ENCODE measurements at places on chromosomes 2 and 18.
A peak's percentile ranks its signal among the peaks of the same experiment; 100 is the strongest.

DNA sequence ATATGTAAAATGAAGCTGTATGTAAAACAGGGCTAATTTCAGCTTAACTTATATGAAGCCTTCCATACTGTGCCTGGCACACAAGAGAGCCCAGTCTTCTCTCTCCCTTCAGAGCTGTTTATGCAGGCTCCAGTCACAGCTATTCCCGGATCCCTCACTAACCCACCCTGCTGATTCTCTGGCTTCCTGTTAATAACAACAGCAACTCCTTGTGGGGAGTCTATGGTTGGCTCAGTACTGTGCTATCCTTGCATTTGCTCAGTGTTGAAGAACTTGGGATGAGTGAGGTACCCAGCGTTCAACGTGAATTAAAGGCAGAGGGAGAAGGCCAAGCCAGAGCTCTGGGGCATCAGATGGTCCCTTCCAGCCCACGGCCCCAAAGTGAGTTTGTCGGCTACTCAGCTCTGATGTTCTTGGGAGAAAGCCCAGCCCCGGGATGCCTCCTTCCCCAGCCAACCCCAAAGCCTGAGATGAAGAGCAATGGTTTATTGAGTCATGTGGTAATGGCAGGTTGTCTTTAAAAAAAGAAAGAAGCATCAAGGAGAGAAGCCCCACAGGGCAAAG, 43.2 kb downstream of the PSD4 start:
- H3K4me1 ChIP-seq: peaks cover 13% of the 10 kb centered on the region
- H3K36me3 ChIP-seq: no peaks in the 10 kb centered on the region
- no peaks in the 10 kb centered on the region for H3K27me3 ChIP-seq
- DNase-seq: no peak
- no peak overlapping the region for H3K4me3 ChIP-seq
- H3K27ac ChIP-seq: peak overlapping the region; percentile 52

GRCh38 chr2:67881816-67882215, 181.0 kb downstream of the C1D start:
- H3K27me3 ChIP-seq: peaks cover 26% of the 10 kb centered on the region
- H3K36me3 ChIP-seq: no peaks in the 10 kb centered on the region
- H3K4me1 ChIP-seq: no peaks in the 10 kb centered on the region
- no peak for DNase-seq

DNA sequence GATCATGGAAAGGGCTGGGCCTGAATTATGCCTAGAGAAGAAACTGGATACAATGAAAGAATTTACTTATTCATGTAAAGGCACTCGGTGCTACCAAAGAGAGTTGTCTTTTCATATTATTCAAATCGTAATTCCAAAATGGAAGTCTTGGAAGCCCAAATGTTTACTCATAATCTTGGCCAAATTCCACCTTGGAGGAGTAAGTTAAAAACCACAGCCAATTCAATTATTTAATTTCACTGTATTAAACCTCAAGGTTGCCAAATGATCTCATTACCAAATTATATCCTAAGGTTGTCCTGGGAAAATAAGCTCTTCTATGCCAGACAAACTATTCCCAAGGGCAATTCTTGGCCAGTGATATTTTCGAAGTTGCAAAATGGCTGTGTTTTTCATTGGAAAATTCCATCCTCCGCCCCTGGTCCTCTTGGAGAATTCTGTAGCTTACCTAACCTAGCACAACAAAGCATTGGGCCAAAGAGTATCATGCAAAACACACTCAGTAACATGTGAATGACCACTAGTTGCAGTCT, 11.1 kb upstream of the VPS4B start:
- peaks cover 72% of the 10 kb centered on the region for H3K27me3 ChIP-seq
- no peaks in the 10 kb centered on the region for H3K36me3 ChIP-seq
- DNase-seq: no peak
- no peak overlapping the region for H3K4me3 ChIP-seq
- no peak overlapping the region for H3K27ac ChIP-seq

GRCh38 chr2:126302043-126302442, 353.9 kb upstream of the GYPC start:
- H3K4me1 ChIP-seq: no peaks in the 10 kb centered on the region
- no peaks in the 10 kb centered on the region for H3K27me3 ChIP-seq
- no peak for DNase-seq

GRCh38 chr2:165693838-165694237, 100.2 kb downstream of the GALNT3 start:
- H3K4me1 ChIP-seq: no peaks in the 10 kb centered on the region
- peaks cover 46% of the 10 kb centered on the region for H3K27me3 ChIP-seq
- no peak overlapping the region for H3K4me3 ChIP-seq
- H3K27ac ChIP-seq: no peak overlapping the region

DNA sequence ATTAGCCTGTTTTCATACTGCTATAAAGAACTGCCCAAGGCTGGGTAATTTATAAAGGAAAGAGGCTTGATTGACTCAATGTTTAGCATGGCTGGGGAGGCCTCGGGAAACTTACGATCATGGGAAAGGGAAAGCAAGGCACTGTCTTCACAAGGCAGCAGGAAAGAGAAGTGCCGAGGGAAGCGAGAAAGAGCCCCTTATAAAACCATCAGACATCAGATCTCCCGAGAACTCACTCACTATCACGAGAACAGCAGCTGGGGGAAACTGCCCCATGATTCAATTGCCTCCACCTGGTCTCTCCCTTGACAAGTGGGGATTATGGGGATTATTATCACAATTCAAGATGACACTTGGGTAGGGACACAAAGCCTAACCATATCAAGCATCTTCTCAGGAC, 23.3 kb downstream of the RHOB start:
- no peaks in the 10 kb centered on the region for H3K4me1 ChIP-seq
- DNase-seq: no peak
- H3K27me3 ChIP-seq: no peaks in the 10 kb centered on the region
- H3K4me3 ChIP-seq: no peak overlapping the region
- H3K36me3 ChIP-seq: no peaks in the 10 kb centered on the region

DNA sequence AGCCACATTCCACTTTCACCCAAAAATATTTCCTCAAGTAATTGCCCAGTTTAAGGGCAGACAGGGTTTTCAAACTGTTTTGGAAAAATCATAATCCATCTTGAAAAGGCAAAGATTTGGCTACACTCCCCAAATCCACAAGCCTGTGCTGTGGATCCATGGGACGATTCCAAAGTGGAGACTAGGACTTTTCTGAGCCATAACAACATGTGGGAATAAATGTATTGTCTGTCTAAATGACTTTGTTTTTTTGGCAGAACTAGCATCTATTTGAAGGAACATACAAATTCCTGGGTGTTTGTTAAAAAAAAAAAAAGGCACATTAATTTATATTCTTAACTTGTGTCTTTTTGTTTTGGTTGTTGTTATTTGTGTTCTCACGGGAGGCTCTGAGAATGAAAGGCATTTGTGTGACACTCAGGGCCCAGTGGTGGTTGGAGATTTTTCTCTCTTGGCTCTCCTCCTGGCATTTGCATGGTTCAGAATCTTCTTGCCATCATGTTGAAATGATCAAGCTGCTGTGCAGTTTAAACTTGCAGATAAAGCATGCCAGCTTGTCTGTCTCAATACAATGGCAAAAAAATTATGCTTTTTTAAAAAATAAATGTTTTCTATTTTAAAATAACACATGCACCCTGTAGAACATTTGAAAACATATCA, 277.4 kb downstream of the EN1 start:
- no peaks in the 10 kb centered on the region for H3K4me1 ChIP-seq
- no peak overlapping the region for H3K27ac ChIP-seq
- peaks cover 27% of the 10 kb centered on the region for H3K27me3 ChIP-seq
- no peaks in the 10 kb centered on the region for H3K36me3 ChIP-seq
- no peak overlapping the region for H3K4me3 ChIP-seq
